ENCODE measurements at places on chromosomes 4 and X.
A peak's percentile ranks its signal among the peaks of the same experiment; 100 is the strongest.

DNA sequence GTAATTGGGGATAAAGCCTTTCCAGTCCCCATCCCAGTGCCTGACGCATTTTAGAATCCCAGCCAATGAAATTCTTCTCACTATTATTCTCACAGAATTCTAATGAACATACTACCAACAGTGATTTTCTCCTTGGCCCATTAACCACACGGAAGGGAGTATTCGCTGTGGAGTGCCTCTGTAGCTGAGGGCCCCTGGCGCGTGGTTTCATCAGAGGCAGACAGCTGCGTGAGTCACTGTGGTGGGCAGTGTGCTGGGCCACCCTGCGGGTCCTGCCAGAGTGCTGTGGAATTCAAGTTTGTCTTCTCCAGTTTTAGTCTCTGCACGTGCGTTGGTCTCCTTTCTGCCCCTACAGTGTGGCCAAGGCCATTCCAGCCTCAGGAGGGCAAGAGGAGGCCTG, 335.4 kb upstream of the FAT1 start:
- no peak for DNase-seq

DNA sequence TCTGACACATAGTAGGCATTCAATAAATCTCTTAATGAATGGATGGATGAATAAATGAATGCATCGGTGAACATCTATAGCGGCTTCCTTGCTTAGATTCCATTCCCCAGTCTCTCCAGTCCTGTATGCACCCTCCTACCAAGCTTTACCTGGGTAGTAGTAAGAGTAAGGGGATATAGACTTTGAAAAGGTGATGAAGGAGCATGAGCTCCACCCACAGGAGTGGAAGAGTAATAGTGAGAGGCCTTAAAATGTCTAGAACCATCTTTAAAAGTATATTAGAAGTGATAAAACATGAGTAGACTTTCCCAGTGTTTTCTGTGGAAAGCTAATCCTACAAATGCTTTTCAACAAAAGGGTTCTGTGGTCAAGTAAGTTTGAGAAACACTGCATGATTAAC, 35.5 kb upstream of the GPC3 start:
- DNase-seq = no peak

DNA sequence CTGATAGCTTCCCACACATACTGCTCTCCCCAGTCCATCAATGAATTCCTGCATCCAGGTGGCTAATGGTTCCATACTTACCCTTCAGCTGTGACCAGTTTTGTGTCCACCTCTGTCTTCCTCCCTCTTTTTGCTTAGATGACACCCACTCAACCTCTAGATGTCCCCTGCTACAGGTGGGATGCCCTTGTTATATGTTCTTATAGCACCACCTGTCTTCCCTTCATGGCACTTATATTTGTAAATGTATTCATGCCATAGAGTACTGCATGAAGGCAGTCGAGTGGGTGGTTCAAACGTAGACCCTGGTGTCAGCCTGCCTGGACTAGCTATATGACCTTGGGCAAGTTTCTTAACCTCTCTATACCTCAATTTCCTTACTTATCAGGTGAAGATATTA, 6.5 kb upstream of the USP46 start:
- no peak for DNase-seq

- no peak for DNase-seq
Observed at GRCh38 chrX:134171661-134172587, 65.1 kb upstream of the CCDC160 start.

DNA sequence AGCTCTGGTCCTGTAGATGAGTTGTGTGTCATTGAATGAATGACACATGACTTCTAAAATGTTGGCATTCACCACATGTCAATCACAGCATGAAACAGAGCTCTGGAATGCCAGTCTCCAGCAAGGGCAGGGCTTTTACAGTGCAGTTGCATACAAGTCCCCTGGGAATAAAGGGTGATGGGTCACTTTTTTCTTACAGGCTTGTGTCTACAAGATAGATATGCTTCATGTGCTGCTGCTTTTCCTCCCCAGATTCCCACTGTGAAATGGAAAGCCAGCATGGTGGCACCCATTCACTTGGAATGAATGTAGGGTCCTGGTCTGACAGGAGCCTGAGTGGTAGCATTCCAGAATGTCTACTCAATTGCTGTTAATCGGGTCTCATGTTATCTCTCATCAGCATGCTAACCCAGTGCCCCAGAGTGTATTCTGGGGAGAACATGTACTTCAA, 159.1 kb upstream of the KIT start:
- no peak for DNase-seq

- DNase-seq = no peak
Observed at GRCh38 chrX:70618467-70618866, 173.8 kb downstream of the DLG3 start.

- no peak for DNase-seq
Observed at GRCh38 chr4:148510211-148510610, 68.0 kb upstream of the NR3C2 start.

GRCh38 chr4:111880116-111880515, 265.1 kb upstream of the FAM241A start:
- no peak for DNase-seq

GRCh38 chr4:76426272-76426671, 5.3 kb upstream of the CCDC158 start:
- DNase-seq = no peak

- DNase-seq = no peak
Observed at GRCh38 chr4:92634882-92635281, 331.1 kb downstream of the GRID2 start.

- no peak for DNase-seq
Observed at GRCh38 chr4:19615086-19615689, 636.5 kb upstream of the SLIT2 start.

GRCh38 chrX:19089555-19090040, 32.7 kb downstream of the ADGRG2 start:
- DNase-seq = no peak

- DNase-seq = peak; percentile 27
Observed at GRCh38 chrX:53445977-53446376, 11.8 kb upstream of the HSD17B10 start.

DNA sequence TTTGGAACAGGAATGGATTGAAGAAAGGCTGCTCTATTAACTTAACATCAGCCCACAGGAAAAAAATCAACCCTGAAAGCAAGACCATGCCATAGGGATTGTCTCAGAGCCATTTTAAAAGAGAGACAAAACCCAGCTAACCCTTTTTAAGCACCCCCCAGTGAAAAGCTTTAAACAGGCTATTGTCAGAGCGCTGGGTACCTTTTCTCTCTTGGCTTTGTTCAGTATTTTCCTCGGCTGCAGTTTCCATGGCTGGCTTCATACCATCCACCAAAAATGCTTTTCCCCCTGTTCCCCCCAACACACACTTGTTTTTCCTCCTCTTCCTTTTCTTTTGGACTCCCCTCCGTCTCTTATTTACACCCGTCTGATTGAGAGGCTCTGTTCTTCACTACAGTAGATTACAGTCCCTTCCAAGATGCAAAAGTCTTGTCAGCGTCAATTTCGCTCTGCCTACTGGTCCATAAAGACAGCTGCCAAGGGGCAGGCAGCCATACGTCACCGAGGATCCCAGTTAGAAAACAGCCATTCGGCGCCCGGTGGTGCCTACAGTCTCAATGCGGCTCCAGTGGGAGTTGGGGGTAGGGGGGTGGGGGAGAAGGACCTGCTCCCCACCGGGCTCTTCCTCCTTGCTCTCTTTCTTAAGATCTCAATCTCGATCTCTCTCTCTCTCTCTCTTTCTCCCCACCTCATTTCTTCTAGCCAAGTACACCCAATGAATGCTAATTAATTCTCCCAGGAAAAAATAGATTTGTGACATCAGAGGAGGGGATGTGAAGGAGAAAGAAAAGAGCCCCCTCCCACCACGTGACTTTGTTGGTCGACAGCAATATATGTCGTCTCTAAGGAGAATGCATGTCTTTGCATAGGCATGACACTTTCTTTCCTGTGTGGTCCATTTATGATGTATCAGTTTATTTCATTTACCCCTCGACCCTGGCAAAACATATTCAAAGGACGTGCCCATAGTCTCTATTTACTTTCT, at the start of gene GPM6B:
Gene GPM6B, minus strand, starts transcription at position 451 of the 985 bp plus-strand sequence. Its CDS starts 189 bp downstream, at position 262.
- no peak for DNase-seq

DNA sequence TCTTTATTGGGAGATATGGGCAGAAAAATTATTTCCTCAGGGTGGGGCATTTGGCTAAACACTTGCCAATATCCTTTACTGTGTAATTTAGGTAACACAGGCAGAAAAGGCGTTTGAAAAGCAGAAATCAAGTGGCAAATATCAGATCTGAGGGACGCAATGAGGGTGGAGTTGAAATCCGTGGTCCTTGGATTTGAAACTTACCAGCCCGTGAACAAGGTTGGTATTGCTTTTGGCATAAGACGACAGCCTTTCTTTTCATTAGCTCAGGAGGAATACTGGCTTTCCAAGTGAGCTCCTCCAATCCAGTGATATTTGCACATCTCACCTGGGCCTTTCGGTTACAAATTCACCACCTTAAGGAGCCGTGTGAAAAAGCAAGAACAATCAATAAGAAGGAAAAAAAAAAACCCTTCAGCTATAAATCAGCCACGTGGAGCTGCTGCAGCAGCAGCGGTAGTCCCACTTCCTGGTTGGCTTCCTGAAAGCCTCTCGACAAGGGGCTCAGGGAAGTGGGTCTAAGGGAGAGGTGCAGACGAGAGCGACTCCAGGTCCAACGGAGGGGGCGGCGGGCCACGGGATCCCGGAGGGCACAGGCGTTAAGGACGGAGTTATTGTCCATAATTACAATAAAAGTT, 734 bp upstream of the GALNT7 start:
- peak; percentile 9 for DNase-seq

GRCh38 chr4:180641495-180641894, 1601.7 kb upstream of the TENM3 start:
- DNase-seq = no peak

GRCh38 chrX:41542135-41542534, 95.0 kb downstream of the NYX start:
- DNase-seq = no peak

- peak; percentile 71 for DNase-seq
Observed at GRCh38 chrX:1462596-1463251, 10.0 kb upstream of the ASMTL start.

GRCh38 chrX:105658136-105658535, 164.2 kb upstream of the NRK start:
- DNase-seq = no peak

DNA sequence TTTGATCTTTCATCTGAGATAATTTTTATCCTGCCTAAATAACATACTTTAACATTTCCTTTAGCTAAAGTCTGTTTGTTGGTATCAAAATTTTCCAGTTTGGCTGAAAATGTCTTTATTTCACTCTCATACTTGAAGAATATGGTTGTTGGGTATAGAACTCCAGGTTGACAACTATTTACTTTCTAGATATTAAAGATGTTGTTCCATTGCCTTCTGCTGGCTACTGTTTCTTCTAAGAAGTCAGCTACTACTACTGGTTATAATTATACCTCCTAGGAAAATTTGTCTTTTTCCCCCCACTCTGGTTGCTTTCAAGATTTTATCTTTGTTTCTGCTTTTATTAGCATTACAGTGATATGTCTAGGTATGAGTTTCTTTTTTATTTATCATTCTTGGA, 75.7 kb downstream of the SH3RF1 start:
- DNase-seq = no peak

GRCh38 chr4:168832763-168833575, 177.1 kb downstream of the CBR4 start:
- DNase-seq = no peak

DNA sequence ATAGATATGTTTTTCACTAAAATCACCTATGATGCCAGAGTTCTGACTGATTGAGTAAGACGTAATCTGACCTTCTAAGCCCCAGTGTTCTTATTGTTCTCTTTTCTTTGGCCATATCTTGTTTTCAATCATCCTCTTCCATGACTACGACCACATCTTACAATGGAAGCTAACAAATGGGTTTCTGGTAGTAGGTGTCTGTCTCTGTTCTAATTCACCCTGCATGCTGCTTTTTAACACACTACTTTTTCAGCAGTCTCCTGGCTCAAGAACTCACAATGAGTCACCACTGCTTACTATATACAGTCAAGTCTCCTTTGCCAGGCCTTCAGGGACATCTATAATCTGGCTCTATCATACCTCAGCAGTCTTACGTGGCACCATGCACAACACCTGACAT, 146.1 kb downstream of the NEXMIF start:
- DNase-seq = no peak

DNA sequence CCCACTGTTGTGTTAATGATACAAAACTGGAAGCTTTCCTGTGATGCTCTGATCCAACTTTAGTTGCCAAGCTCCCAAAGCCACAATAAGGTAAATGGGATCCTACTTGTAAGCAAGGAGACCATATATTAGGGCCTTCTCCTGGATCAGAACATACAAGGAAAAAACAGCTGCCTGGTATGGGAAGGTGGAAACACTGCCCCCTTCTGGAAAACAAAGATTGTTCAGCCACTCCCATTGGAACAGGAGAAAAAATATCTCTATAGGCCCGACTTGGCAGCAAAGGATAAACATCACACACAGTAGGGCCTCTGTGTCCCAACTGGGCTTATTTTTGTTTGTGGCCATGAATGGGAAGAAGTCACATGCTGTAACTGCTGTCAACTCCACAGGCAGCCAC, 166.5 kb downstream of the TBX22 start:
- no peak for DNase-seq

- DNase-seq = no peak
Observed at GRCh38 chrX:147733369-147733768, 178.3 kb upstream of the FMR1 start.

DNA sequence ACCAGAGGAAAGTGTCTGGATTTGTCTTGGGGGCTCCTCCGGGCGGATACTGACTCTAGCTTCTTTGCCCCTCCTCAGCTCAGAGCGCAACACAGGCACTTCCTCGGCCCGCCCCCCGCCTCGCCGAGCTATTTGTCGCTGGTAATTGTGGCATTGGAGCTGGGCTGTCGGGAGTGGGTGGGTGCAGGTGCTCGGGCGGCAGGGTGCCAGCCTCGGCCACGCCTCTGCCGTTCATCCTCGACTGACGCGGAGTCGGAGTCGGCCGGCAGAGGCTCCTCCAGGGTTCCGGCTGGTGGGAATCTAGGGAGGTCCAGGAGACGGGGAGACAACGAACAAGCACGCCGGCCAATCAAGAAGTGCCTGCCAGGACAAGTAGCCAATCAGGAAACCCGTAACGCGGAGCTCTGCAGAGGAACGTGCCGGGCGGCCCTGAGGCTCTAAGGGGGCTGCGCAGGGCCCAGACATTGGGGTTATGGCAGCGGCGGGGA, 3.9 kb upstream of the SYN1 start:
- no peak for DNase-seq

DNA sequence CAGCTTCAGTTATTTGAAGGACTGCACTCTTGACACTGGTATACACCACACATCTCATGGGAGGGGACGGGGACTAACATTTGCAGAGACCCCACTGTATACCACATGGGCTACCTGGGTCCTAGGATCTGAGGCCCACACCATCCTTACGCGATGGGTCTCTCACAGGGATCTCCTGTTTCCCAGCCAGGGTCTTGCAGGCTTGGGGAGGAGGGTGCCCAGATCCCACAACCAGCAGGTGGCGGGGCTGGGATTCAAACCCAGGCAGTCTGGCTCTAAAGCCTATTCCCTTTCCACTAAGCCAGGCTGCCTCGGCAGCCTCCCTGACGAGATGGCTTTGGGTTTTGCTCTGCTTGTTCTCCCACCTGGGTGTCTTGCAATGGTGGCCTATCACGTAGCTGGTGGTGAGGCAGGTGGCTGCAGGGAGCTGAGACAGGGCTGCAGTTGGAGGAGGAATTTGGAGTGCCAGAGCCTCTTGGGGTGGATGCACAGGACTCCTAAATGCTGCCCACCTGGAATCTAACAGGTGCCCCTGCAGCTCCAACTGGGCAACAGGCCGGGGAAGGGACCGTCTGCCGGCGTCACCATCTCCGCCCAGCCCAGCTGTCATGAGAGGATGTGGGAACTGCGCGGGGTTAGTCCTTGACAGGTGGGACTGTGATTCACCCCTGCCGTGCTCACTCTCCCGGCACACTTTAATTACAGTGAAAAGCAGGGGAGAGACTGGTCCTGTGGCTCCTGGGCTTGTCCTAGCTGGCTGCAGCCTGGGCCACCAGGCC, 110.7 kb downstream of the PSAPL1 start:
- DNase-seq = no peak
